Aorta (tissue), 5 donors: ENCODE measurements at places on chromosomes 11 and 22.

GRCh38 chr22:45964372-45964771 lies 12.6 kb downstream of the WNT7B start:
- no peaks in the 10 kb centered on the region for H3K36me3 ChIP-seq
- H3K4me1 ChIP-seq, result no peaks in the 10 kb centered on the region
- no peak overlapping the region for H3K27ac ChIP-seq
- H3K27me3 ChIP-seq, result no peaks in the 10 kb centered on the region

GRCh38 chr11:75470476-75471080 lies 37.6 kb upstream of the KLHL35 start:
- no peaks in the 10 kb centered on the region for H3K36me3 ChIP-seq
- H3K27me3 ChIP-seq, result no peaks in the 10 kb centered on the region
- no peak overlapping the region for H3K27ac ChIP-seq
- no peak overlapping the region for H3K4me3 ChIP-seq
- H3K4me1 ChIP-seq, result no peaks in the 10 kb centered on the region
- DNase-seq, result peak; percentile 6

DNA sequence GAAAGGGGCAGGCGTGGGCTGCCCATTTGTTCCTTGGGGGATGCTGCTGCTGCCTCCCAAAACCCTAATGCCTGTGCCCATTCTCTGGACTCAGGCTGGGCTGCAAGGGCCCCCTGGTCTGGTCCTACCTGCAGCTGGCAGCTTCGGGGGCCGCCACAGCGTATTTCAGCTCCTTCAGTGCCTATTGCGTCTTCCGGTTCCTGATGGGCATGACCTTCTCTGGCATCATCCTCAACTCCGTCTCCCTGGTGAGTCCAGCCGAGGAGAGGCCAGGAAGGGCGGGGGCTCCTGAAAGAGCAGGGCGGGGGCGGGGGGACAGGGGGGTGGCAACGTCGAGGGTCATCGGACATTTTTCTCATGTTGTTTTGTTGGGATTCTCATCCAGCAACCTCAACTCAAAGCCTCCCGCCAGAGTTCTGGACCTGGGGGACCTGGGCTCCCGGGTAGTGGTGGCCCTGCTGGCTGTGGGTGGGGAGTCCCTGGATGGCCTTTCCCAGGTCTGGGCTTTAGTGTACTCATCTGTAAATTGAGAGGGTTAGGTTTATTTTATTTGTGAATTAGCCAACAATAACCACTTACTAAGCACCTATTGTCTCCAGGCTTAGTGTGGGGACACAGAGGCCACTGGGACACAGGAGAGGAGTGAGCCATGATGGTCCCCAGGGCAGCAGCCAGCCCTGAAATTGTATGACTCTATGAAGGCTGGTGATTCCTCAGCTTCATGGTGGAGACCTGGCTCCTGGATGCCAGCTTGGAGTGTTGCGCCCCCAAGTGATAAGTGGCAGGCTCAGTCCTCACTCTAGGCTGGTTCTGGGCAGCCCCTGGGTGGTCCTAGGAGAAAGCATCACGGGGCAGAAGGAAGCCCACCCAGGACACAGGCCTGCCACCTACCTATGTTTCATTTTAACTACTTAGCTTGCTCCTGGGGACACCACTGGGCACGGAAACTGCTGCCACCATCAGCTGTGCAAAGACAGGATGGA lies 36.0 kb downstream of the CAPN1 start:
- no peaks in the 10 kb centered on the region for H3K4me1 ChIP-seq
- no peaks in the 10 kb centered on the region for H3K36me3 ChIP-seq
- H3K4me3 ChIP-seq, result no peak overlapping the region
- no peak for DNase-seq

DNA sequence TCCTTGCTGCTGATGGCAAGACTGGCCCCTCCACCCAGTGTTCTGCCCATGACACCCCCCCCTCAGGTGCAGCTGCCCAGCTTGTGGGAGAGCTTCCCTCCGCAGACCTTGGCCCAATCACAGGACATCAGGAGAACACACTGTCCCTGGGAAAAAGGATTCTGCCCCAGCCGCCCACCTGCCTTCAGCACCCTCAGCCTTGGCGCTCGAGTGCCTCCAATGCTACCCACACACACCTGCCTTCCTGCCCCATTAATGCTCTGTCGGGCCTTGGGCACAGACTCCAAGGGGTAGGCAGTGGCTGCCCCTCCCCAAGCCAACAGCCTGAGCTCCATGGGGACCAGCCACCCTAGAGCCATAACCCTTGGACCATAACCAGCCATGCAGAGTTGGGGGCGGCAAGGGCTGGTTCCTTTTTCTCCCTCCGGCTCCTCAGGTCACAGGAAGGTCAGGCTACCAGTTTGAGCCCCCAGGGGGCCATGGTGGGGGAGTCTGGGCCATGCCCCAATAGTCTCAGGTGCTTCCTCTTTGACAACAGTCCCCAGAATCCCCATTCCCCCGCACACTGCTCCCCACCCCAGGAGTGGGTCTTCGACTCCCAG lies 1.3 kb upstream of the ZNF70 start:
- no peak overlapping the region for H3K4me3 ChIP-seq
- no peaks in the 10 kb centered on the region for H3K4me1 ChIP-seq
- H3K27ac ChIP-seq, result no peak overlapping the region
- H3K27me3 ChIP-seq, result no peaks in the 10 kb centered on the region
- no peak for DNase-seq

DNA sequence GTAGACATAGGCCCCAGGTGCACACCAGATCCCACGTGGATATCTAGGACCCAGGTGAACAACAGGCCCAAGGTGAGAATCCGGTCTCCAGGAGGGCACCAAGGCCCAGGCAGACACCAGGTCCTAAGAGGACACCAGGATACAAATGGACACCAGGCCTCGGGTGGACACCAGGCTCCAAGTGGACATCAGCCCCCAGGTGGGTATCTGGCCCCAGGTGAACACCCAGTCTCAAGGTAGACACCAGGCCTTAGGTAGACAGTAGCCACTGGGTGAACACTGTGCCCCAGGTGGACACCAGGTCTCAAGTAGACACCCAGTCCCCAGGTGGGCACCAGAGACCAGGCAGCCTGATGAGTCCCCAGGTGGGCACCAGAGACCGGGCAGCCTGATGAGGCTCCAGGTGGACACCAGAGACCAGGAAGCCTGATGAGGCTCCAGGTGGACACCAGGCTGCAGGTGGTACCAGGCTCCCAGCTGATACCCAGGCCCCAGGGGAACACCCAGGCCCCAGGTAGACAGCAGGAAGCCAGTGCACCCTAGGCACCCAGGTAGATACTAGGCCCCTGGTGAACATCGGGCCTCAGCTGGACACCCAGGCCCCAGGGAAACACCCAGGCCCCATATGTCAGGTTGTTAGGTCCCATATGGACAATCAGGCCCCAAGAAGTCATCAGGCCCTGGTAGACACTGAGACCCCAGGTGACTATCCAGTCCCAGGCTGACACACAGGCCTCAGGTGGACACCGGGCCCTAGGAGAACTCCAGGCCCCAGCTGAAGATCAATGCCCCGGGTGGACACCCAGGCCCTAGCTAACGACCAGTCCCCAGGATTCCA lies 55.1 kb upstream of the SEPTIN5 start:
- H3K36me3 ChIP-seq, result no peaks in the 10 kb centered on the region
- H3K4me1 ChIP-seq, result no peaks in the 10 kb centered on the region

- no peak overlapping the region for H3K4me3 ChIP-seq
- H3K27me3 ChIP-seq, result peaks cover 1% of the 10 kb centered on the region
- no peak for DNase-seq
- no peaks in the 10 kb centered on the region for H3K36me3 ChIP-seq
These were observed 67.1 kb downstream of the CCDC34 start for GRCh38 chr11:27295928-27296327.

- no peaks in the 10 kb centered on the region for H3K27me3 ChIP-seq
- no peak overlapping the region for H3K4me3 ChIP-seq
- H3K4me1 ChIP-seq, result no peaks in the 10 kb centered on the region
- no peak overlapping the region for H3K27ac ChIP-seq
- H3K36me3 ChIP-seq, result no peaks in the 10 kb centered on the region
These were observed 9.8 kb upstream of the DNAJB13 start for GRCh38 chr11:73940801-73941570.

DNA sequence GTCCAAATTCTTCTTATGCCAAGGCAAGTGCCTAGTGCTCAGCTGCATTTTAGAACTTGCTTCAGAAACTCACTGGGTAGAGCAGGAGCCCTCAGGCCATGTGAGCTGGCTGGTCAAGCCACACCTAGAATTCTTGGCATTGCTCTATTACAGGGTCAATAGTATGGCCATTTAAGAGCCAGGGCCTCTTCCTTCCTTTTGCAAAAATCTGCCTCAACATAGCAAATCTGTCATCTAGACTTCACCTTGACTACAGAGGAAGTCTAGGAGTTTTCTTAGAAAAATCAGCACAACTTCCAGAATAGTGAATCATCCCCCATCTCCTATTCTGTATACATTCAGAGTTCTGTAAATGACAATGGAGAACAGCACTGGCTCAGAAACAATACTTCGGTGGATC lies 112.0 kb upstream of the TTC12 start:
- no peaks in the 10 kb centered on the region for H3K4me1 ChIP-seq
- DNase-seq, result no peak
- no peaks in the 10 kb centered on the region for H3K27me3 ChIP-seq
- H3K4me3 ChIP-seq, result no peak overlapping the region
- H3K27ac ChIP-seq, result no peak overlapping the region

DNA sequence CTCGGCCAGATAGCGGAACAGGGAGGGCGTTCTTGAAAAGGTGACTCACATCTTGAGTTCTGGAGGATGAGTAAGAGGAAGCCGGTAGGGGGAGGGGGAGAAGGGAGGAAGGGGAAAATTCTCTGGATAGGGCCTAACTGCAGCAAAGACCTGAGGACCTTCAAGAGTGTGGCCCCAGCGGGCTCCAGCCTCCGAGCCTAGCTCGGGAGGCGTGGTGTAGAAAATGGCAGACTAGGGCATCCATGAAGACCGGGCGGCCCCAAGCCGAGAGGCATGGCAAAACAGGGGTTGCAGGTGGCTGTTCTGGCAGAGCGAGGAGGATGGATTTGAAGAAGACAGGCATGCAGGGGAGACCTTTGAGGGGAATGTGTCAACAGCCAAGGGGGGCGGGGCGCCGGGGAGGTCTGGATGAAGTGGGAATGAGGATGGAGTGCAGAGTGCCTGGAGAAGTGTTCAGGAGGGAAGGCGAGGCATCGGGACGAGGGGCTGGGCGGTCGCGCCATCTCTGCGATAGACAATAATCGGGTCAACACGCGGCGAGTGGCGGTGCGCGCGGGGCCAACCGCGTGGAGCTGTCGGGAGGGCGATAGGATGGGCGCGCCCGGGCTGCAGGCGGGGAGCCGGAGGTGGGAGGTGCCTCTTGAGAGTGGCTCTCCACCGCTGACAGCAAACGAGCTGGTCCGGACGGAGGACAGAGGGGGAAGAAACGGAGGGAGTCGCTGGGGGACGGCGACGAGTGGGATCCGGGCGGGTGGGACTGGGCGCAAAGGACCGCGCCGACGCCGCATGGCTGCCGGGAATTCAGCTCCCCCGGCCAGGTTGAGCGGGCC lies 40.0 kb upstream of the CREB3L1 start:
- H3K4me1 ChIP-seq, result no peaks in the 10 kb centered on the region
- no peak overlapping the region for H3K27ac ChIP-seq
- no peaks in the 10 kb centered on the region for H3K36me3 ChIP-seq
- H3K27me3 ChIP-seq, result no peaks in the 10 kb centered on the region

DNA sequence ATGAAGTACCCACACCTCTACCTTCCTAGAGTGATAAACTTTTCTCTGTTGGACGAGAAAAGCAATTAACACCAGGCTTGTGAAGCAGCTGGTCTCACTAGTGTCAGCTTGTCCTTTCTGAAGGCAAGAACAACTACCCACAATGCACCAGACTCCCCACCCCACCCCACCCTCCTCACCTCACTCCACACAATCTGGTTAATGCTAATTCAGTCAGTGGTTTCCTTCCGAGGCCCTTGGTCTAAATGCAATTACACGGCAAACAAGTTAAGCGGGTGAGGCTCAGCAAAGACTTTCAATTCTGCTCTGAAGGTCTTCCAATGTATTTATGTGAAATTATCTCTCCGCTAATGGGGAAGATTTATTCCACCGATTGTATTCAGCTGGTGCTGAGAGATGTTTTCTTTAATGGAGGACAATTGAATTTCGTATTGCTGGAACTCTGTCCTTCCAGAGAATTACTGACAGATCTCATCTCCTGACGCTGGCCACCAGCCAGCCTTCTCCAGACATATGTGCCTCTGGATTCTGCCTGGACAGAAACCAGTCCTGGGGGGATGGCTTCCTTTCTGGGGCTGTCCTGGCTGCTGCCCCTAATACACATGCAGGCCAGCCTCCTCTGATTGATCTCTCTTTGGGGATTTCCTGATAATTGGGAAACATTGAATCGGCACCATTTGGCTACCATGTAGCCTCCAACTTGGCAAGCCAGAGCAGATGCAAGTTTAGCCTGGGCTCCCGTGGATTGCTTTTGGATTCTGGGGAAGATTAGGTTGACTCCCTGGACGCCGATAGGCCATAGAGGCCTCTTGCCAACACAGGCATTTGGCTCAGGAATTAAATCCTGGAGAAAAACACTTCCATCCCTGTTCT lies 165.8 kb upstream of the NARS2 start:
- no peak for DNase-seq
- no peaks in the 10 kb centered on the region for H3K4me1 ChIP-seq
- no peak overlapping the region for H3K27ac ChIP-seq

- no peaks in the 10 kb centered on the region for H3K36me3 ChIP-seq
- no peaks in the 10 kb centered on the region for H3K27me3 ChIP-seq
- DNase-seq, result no peak
- H3K27ac ChIP-seq, result no peak overlapping the region
These were observed 1.2 kb downstream of the DGCR2 start for GRCh38 chr22:19120829-19121630.

DNA sequence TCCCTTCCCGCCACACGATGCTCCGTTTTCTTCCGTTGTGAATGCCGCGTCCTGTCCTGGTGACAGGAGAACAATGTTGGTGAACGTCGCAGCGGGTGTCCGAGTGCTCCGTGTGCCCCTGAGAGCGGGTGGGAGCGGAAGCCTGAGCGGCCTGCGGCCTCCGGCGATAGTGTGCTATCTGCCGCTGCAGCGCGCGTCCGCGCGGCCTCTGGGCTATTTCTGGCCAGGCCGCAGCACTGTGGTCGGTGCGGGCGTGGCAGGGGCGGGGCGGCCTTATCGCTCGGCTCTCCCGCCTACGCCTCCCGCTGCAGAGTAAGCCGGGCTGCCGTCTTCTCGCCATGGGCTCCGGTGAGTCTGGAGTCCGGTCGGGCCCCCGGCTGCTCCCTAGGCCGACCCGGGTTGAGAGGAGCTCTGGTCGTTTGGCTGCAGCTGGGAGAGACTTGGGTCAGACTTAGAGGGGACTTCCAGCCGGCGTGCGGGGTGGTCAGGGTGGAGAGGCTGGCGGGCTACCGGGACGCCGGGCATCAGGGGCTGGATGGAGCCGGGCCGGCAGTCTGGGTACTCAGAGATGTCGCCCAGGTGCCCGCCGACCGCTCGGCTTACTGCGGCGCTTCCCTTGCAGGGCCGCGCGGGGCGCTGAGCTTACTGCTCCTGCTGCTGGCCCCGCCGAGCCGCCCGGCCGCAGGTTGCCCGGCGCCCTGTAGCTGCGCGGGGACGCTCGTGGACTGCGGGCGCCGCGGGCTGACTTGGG lies at the start of gene GP1BB:
TSS of gene GP1BB (plus strand) at position 308 of the 751 bp plus-strand sequence. CDS start at position 339, 31 bp downstream.
- no peak for DNase-seq
- H3K27ac ChIP-seq, result no peak within 1 kb of the TSS
- H3K4me3 ChIP-seq, result no peak within 1 kb of the TSS
- no peaks in the 10 kb centered on the region for H3K4me1 ChIP-seq

- no peaks in the 10 kb centered on the region for H3K4me1 ChIP-seq
- no peak for DNase-seq
- no peak overlapping the region for H3K4me3 ChIP-seq
- H3K27me3 ChIP-seq, result no peaks in the 10 kb centered on the region
These were observed 53.4 kb upstream of the WNT7B start for GRCh38 chr22:46030231-46030880.

- H3K27ac ChIP-seq, result no peak overlapping the region
- H3K36me3 ChIP-seq, result no peaks in the 10 kb centered on the region
- no peaks in the 10 kb centered on the region for H3K27me3 ChIP-seq
These were observed 470.1 kb upstream of the B3GAT1 start for GRCh38 chr11:134882141-134882540.

- DNase-seq, result peak; percentile 75
- no peaks in the 10 kb centered on the region for H3K36me3 ChIP-seq
- H3K27me3 ChIP-seq, result no peaks in the 10 kb centered on the region
- H3K27ac ChIP-seq, result no peak within 1 kb of the TSS
These were observed at the start of gene MS4A7 for GRCh38 chr11:60378354-60378753. TSS of gene MS4A7 (plus strand) at chr11:60378532. CDS start at chr11:60383142, 4,610 bp downstream.
